ENCODE measurements at places on chromosomes 5 and 9.

- DNase-seq, result no peak
Measured at GRCh38 chr5:67765697-67766096, 449.9 kb upstream of the PIK3R1 start.

DNA sequence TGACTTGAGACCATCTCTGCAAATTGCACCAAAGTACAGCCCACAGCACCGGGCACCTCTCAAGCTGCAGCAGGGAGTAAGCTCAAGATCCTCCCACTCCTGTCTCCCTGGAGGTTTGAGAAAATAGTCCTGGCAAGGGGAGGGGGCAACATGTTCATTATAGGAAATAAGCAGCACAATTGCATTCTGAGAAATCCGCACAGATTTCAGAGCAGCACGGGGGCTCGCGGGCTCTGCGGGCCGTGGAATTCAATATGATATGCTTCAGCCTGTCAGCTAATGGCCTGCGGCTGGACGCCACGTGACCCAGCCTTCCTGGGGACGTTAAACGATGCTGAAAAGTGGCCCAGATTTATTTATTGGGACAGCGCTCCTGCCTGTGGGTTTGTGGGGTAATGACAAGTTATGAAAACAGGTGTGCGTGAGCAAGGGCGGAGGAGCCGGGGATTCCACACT lies 156.4 kb downstream of the DAB2IP start:
- DNase-seq, result no peak

- no peak for DNase-seq
Measured at GRCh38 chr5:174338185-174339010, 292.9 kb downstream of the NSG2 start.

DNA sequence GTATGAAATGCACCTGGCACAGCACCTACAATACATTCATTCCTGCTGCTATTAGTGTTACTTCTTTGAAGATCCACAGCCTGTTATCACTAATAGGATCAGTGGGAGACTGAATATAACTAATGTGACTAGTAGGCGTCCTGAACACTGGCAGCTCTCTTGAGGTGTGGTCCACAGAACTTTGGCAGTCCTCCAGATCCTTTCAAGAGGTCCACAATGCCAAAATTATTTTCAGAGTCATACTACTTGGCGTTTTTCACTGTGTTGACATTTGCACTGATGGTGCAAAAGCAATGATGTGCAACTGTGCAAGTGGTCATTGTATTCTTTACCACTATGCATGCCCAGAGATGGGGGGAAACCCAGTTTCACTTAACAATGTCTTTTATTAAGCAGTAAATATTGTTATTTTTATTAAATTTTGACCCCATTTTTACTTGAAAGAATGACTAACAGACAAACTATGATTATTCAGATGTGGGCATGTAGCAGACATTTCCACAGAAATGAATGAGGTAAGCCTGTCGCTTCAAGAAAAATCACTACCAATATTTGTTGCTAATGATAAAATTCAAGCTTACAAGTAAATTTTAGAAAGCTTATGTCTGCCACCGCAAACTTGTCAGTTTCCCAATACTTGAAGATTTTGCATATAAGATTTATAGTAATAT lies 48.9 kb downstream of the ADRB2 start:
- peak; percentile 22 for DNase-seq

GRCh38 chr5:155299386-155300005 lies 285.9 kb downstream of the KIF4B start:
- DNase-seq, result no peak

GRCh38 chr9:118529624-118530214 lies 825.5 kb downstream of the TLR4 start:
- no peak for DNase-seq
